ENCODE measurements at places on chromosomes 11 and 22.

DNA sequence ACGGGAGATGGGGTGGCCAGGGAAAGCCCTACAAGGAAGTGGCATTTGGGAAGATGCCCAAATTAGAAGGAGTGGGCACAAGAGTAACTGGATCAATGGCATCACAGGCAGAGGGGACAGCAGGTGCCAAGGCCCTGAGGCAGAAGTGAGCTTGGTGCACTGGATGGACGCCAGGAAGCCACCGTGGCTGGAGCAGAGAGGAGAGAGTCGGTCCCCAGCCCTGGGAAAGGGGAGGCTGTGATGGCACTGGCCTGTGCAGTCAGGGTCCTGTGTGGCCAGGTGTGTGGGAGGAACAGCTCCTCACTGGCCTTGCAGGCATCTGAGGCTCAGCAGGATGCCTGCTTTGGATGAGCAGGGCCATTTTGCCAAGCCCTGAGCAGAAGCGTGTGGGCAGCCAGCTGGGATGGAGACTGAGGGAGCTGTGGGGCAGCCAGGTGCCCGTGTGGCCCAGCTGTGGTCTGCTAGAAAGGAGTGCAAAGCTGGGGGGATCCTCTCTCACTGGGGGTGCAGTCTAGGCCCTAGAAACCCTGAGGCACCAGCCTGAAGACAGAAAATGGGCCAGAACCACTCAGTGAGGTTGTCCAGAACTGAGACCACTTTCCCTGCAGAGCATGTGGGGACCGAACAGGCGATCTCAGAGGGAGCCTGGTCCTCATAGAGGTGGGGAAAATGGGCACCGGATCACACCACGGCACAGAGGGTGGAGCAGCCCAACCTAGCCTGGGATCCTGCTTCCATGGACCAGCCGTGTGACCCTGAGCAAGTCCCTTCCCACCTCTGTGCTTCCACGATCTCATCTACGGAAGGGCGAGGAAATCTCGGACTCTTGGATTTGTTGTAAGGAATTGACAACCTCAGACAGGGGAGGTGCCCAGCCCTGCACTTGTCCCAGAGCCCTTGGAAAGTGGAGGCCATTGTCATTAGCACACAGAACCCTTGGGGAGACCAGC is 78.6 kb upstream of the RTL6 start:
- DNase-seq, result no peak

GRCh38 chr11:45585205-45585604 is 80.2 kb downstream of the CHST1 start:
- no peak for DNase-seq

DNA sequence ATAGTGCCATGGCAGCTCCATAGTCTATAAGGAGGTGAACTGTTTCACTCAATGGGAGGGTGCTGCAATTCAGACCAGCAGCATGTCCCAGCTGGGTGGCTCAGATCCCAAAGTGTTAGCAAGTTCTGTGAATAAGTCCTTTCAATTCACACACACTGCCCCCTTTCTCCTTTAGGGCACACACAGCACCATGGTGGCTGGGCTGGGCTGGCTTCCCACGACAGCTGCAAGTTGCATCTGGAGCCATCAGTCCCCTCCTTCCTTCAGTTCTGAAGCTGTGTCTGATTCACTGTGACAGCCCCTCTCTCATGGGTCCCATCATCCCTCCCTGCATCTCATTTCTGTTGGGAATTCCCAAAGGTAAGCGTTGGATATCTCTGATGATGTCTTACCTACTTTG is 324.1 kb upstream of the NCAM1 start:
- no peak for DNase-seq

DNA sequence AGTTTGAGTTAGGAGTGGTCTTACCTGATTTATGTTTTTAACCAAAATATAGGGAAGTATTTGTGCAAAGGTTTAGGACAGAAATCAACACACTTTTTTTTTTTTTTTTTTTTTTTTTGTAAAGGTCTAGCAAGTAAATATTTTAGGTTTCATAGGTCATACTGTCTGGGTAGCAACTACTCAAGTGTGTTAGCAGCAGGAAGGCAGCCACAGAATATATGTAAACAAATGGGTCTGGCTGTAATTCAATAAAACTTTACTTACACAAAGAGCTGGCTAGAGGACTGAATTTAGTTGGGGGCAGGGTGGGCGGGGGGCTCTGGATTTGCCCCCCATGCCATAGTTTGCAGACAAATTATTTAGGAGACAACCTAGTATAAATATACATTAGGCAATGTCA is 510.4 kb downstream of the NELL1 start:
- no peak for DNase-seq

GRCh38 chr11:115598257-115598901 is 94.2 kb upstream of the CADM1 start:
- DNase-seq, result no peak

DNA sequence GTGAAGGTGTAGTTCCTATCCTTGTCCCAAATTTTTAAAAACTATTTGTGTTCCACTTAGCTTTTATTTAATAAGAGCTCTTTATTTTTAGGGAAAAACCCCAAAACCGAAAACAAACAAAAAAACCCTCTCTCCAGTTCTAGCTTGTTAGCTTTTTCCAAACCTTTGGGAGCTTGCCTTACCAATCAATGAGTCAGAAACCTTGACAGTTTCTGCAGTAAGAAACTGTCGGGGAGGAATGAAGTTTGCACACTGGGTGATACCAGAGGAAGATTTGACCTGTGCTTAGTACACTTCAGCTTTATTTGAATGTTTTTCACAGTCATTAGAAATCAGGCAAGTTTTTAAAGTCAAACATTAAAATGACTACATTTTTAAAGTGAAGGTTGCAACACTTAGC is 105.0 kb downstream of the FAT3 start:
- no peak for DNase-seq

- no peak for DNase-seq
Observed at GRCh38 chr11:69234740-69235710, 58.9 kb upstream of the MYEOV start.

DNA sequence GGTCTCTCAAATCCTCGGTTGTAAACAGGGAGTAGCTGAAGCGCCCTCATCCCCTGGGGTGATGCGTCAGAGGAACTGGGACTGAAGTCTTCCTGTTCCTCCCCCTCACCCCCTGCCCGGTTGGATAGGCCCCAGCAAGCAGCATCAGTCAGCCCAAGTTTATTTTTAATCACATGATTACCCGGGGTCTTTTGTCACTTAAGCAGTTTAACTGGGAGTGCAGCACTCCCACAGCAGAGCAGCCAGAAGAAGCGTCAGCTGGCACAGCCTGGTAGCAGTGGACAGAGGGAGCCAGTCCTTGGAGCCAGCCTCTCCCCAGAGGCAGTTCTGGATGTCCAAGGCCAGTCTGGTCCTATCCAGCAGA is 342.1 kb downstream of the CTTN start:
- DNase-seq, result no peak

- DNase-seq, result no peak
Observed at GRCh38 chr11:124543145-124543544, 309 bp downstream of the OR8B12 start.

- DNase-seq, result no peak
Observed at GRCh38 chr11:77276271-77276670, 25.2 kb downstream of the GDPD4 start.

DNA sequence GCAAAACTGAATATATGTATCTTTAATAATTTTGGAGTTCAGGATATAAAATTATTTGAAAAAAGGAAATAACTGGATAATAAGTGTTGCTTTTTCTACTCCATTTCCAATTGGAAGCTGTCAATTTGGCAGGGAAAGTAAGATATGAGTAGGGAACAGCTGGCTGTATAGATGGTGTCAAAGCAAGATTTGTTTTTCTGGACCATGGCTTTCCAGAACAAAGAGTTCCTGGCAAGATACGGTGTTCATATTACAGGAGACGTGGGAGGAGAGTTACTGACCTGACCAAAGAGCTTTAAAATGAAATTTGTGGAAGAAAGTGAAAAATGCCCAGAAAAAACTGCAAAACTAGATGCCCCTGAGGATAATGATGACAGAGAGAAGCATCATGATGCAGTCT is 442.7 kb upstream of the KIRREL3 start:
- DNase-seq, result no peak

DNA sequence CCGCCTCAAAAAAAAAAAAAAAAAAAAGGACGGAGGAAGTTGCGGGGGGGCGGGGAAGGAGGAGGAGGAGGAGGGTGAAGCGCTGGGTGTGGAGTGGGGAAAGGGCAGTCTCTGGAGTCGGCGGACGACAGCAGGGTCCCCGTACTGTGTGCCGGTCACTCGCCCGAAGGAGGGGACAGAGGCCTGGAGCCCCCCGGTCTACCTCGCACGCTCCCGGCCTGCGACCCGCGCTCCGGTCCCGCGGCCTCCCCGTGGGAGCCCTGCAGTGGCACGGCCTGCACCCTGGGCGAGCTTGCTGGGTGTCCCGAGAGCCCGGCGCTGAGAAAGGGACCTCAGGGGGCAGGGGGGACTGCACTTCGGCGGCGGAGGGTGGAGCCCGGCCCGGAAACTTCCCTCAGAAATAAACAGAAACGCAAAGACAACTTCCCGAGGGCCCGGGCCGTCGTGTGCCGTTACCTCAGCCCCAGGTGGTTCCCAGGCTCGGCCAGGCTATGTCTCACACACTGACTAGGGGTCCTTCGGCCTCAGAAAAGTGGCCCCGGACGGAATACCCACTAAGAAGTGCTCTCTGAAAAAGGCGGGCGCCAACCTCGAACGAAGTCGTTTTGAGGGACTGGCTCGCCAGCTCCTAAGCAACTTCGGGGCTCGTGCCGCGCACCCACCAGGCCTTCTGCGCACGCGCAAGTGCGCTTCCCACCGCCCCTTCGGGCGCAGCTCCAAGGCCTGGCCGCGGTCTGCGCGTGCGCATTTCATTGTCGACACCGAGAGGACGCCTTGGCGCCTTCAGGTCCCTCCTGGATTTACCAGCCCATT is at the start of gene MAJIN:
MAJIN (minus strand) TSS at position 688 of the 813 bp plus-strand sequence. CDS start 12,703 bp downstream, outside the sequence.
- DNase-seq, result no peak

- no peak for DNase-seq
Observed at GRCh38 chr11:134372536-134372935, 39.5 kb downstream of the B3GAT1 start.

DNA sequence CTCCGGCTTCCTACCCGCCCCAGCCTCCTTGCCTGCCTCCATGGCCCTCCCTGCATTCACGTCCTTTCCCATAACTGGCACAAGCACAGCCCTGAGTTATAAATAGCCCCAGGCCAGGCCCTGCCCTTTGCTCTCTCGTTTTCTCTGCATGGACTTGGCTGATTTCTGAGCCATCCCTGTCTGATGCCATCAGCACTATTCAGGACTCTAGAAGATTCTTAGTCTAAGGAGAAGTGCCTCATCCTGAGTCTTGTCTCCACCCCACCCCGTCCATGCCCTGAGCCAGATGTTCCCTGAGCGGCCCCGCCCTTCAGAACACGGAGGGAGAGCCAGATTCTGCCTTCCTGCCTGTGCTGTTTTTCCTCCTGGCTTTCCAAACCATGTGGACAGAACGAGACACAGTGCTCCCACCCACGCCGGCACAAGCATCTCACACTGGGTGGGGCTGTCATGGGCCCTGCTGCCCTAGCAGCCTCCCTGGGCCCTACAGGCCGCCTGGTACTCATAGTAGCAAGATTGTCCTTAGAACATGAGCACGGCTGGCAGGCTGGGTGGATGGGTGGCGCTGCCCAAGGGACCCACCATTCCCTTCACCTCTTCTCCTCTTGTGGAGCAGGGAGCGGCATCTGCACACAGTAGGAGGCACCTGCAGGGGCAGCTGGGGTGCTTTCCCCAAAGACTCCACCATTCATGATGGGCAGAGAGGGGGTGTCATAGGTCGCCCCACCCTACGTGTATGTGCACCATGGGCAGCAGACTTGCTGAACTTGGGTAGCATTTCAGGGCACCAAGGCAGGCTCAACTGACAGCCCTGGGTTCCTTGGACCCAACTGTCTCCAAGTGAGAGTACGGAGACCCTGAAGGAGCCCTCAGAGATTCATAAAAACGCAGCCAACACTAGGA is 76.9 kb downstream of the BCR start:
- no peak for DNase-seq

- DNase-seq, result no peak
Observed at GRCh38 chr11:114559425-114560310, at the start of gene NXPE1. Gene NXPE1, minus strand, starts transcription at chr11:114559881. Its CDS starts 8,680 bp downstream, at chr11:114551201.

GRCh38 chr22:29275819-29276565 is 7.9 kb downstream of the EWSR1 start:
- no peak for DNase-seq

DNA sequence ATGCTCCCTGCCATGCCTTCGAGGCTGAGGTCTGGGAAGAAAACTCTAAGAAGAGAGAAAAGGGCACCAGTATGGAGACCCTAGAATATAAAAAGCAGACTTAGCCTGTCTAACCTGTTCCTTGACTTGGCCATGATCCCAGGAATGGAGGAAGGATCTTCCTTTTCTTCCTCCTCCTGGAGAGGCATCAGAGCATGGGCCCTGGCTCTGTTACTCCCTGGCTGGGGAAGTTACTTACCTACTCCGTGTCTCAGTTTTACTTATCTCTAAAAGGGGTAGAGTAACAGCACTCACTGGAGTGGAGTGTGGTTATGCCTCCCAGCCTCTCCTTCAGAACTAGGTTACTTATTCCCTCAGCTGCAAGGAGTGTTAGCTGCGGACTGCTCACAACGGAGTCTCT is 55.2 kb upstream of the PHF21A start:
- DNase-seq, result no peak

DNA sequence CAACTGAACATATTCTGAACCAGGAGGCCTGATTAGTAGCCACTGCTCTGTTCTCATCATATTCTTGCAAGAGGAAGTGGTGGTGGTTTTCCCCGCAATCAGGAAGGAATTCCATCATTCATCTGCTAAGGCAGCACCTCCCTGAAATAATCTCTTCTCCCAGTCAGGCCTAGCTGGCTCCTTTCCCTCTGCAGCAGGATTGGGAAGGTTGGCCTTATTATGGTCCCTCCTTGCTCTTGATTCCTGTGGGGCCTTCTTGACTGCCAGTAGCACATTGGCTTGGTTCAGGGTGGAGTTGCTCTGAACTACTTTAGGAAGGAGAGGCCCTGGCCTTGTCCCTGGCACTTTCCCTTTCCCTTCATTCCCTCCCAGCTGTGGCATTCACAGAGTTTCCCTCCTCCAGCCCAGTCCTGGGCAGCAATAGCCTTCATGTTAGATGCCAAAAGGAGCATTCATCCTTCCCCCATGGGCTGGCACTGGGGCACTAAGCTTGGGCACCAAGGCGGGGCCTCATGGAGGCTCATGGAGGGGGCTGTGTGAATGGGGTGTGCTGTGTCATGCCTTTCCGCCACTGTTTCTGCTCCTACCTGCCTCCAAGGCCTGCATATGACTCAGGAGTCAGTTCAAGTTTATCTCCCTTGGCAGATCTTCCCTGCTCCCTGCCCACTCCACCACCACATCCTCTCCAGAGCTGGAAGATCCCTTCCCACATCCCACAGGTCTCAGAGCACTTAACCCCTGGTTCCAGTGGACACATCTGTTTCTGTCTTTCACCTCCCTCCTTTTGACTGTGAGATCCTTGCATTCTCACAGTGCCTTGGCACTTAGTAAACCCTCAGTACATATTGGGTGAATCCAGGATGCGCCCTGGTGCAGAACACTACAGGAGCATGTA is 27.6 kb upstream of the CD44 start:
- no peak for DNase-seq

GRCh38 chr22:31739795-31740201 is 10.1 kb downstream of the PRR14L start:
- DNase-seq, result no peak

GRCh38 chr11:123330071-123330470 is 100.0 kb upstream of the GRAMD1B start:
- DNase-seq, result no peak

- no peak for DNase-seq
Observed at GRCh38 chr22:17769013-17769715, 5.1 kb downstream of the BID start.

GRCh38 chr11:61254403-61255025 is 13.5 kb downstream of the PGA5 start:
- peak; percentile 68 for DNase-seq
